ENCODE measurements at places on chromosomes 5 and 9. TPM values are rescaled to one million over a fixed set of nuclear protein-coding genes. Genes with fewer than 3 reads are reported as not detected.

DNA sequence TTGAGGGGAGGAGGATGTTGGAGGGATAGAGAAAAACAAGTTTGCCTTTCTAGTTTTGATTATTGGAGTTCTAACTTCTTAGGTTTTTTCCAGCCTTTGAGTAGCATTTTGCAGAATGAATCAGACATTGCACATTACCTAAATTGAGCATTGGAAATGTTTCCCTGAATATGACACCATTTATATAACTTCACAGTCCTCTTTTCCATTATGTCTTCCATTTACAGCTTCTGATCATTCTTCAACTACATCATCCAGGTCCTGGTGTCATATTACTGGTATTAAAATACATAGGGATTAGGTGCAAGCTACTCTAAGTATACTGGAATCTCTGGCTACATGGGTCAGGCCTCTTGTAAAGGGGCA lies 286.1 kb downstream of the ARHGAP26 start:
- no peak for DNase-seq

DNA sequence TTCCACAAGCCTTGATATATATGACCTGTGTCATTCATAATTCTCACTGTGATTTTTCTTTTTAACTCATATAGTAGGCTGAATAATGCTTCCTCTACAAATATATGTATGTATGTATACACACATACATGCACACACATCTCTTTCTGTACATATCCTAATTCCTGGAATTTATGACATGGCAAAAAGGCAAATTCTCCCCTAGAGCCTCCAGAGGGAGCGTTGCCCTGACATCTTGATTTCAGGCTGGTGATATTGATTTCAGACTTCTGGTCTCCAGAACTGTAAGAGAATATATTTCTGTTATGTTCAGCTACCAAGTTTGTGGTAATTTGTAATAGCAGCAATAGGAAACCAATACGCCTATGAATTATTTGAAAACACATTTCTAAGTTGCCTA lies 166.6 kb upstream of the GAS1 start:
- no peak for DNase-seq

GRCh38 chr5:61405511-61406295 lies 73.6 kb downstream of the ZSWIM6 start:
- no peak for DNase-seq

DNA sequence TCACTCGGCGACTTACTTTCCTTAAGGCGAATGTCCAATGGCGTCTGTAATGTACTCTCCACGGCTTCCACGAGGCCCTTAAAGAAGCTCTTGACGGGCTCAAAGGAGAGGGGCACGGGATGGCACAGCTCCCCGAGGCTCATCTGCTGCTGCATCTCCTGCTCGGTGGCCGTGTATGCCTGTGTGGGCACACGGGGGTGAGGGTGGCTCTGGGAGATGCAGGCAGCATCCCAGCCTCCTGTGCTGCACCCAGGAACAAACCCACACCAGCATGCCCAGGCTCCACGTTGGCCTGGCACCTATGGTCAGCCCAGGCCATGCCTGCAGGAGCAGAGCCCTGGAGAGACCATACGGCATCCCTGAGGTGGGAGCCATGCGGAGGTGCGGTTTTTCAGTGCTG lies 24.2 kb downstream of the TRIM14 start:
- peak; percentile 3 for DNase-seq

GRCh38 chr9:107248714-107249113 lies 34.4 kb upstream of the RAD23B start:
- DNase-seq = no peak

Gene CCNO
- 4.4 TPM for total RNA-seq

Gene PAPPA
- 1.7 TPM for total RNA-seq

- DNase-seq = no peak
These were observed 46.7 kb upstream of the CER1 start for GRCh38 chr9:14769230-14769571.

DNA sequence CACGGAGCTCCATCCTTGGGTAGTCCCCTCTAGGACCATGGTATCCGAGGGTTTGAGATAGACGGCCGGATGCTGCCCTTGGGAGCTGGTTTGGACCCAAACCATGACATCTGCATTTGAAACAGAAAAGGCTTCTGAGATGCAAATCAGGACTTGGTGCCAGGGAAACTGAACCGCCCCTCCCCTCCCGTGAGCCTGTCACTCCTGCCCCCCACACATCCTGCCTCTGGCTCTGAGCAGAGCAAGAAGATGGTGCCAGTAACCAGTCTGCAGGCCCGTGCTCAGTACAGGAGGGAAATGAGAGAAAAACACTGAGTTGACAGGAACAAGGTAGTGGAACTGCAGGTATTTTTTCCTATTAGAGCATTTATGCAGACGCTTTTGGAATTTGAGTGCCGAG lies 18.6 kb downstream of the ARPC5L start:
- no peak for DNase-seq

GRCh38 chr5:30030101-30030500 lies 1163.4 kb upstream of the CDH6 start:
- DNase-seq = no peak

DNA sequence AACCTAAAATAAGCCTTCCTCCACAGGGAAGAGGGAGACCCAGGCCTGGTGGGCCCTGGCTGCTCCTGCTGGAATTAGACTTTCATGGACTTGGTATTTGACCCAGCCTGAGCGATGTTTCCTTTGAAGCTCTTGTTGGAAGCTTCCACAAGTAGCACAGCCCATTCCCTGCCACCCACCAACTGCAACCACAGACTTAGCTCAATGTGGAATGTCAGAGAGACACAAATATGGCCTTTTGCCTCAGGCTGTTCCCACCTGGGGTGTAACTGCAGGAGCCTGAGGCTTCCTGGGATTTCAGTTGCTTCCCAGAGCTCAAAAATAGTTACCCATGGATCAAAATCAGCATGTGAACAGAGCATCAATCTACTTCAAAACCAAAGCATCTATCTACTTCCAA lies 70.3 kb upstream of the LHFPL2 start:
- no peak for DNase-seq

GRCh38 chr5:170006021-170006420 lies 25.7 kb upstream of the INSYN2B start:
- no peak for DNase-seq

Gene ADAM19
- total RNA-seq = 11.9 TPM

GRCh38 chr9:91289244-91289643 lies 72.5 kb downstream of the AUH start:
- no peak for DNase-seq

Gene PLEKHG4B
- total RNA-seq = not detected

DNA sequence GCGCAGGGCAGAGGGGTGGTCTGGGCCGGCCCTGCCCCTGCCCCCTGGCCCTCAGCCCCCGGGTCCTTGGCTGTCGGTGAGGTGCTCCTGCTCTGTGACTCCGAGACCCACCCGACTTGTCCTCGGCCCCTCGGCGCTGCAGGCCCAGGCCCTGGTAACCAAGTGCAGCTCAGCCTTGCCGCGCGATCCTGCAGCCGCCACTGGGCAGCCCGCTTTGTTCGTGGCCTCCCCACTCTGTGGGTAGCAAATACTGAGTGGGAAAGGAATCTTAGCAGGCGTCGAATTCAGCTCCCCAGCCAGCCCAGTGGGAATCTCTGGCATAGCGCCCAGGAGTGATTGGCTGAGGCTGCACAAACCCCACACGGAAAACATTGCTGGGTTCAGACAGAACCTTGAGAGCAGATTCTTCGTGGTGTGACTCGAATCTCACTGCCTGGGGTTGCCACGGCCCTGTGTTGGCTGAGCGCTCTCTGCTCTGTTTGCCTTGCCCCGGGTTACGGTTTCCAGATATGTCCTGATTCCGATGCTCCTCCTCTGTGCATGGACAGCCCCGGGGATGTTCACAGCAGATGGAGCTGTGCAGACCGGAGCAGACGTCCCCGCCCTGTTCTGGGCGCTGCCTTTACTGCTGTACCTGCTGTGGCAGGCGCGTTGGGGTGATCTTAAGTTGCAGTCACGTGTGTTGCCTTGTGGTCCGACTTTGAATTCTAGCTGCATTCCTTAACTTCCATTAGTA lies 13.4 kb upstream of the EXOC3 start:
- peak; percentile 44 for DNase-seq

GRCh38 chr9:21481470-21482056 lies 550 bp downstream of the IFNE start:
- no peak for DNase-seq

Gene NR2F1
- 3.5 TPM for total RNA-seq

- DNase-seq = peak; percentile 88
These were observed 21.1 kb upstream of the TERT start for GRCh38 chr5:1315709-1316587.

DNA sequence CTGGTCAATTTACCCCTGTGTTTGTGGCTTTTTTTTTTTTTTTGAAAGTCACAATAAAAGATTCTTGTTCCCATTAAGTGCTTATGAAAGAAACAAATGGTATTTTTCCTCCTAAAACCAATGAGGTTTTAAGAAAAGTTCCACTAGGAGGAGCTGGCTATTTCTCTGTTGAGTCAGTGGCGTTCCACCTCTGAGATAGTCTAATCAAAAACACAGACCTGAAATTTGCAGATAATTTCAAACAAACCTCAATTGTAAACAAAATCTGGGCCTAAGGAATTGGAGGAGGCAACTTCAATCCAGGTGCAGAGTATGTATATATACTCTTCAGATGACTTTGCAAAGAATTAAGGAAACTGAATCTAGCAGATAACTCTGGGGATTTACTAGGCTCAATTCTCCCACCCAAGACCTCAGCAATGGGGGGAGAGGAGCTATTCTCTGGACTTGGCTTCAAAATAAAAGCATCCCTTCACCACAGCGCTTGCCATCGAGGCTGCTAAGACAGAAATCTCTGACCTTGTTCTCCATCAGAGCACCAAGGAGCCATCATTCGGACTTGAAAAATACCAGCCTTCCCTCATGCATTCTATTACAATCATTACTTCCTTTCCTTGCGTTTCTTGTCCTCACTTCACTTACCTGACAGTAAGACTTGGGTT lies 52.4 kb downstream of the FANCC start:
- no peak for DNase-seq

Gene MVB12B
- total RNA-seq = 19.5 TPM

DNA sequence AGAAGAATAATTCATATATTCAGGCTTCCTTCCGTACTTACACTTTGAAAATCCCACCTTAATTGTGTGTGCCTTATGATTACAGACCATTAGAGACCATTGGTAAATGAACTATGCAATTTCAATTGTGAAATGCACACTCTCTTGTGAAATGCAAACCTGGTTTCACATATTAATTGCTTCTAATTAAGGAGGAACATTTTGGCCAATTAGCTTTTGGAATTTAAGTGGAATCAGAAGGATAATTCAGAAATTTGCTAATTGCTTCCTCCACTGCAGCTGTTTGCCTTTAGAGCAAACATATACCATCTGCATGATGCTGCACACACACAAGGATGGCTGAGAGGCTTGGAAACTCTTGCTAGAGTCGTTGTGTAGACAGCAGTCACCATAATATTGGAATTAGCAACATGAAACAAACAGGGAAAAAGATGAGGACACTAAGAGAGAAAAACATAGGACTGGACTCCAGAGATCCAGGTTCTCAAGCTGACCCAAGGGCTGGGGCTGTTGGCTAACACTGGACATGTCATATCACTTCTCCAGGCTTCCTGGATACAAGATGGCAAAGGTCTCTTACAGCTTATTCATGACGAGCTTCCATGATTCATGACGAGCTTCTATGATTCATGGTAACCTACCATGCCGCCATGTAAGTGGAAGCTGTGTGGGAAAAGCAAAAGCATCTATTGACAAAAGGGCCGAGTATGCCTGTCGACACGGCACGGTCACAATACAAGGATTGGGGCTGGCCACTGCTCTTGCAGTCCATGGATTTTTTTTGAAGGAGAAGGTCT lies 78.0 kb downstream of the PTCH1 start:
- no peak for DNase-seq

DNA sequence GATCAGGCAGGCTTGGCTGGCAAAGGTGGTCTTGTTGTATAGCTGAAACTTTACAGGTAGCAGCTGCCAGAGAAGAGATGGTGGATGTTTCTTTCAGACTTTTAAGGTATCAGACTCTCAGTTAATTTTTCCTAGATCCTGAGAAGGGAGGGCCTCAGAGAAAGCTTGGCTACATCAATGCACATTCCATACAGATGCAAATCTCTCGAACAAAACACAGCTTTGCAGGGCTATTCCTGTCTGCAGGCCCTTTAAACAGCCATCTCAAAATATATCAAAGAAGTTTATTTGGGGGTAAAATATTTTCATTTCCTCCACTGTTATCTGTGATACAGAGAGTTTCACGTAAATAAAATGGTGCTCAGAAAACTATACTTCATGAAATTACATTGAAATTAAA lies 1584.4 kb downstream of the EFNA5 start:
- DNase-seq = no peak

DNA sequence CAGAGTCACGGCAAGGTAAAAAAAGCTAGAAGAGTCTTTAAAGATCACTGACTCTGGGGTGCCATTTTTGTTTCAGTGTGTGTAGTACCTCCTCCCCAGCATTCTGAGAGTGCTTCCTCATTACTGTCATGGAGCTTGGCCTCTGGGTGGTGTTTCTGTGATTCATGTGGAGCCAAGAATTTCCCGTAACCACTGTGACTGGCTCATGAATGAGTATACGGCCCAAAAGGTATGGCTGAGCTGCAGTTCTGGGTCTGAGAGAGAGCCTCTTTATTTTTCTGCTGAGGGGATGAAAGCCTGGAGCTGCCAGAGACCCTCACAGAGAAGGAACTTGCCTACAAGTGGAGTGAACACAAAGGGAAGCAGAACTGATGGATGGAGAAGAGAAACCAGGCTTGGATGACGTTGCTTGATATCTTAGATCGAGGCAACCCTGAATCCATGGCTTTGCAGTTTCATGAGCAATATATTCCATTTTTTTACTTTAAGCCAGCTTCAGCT lies 85.6 kb downstream of the PTTG1 start:
- DNase-seq = no peak

GRCh38 chr5:178067755-178068154 lies 45.6 kb upstream of the N4BP3 start:
- no peak for DNase-seq

GRCh38 chr9:125466411-125466810 lies 204.8 kb downstream of the GAPVD1 start:
- DNase-seq = no peak

- no peak for DNase-seq
These were observed 102.4 kb downstream of the NDFIP1 start for GRCh38 chr5:142210864-142211412.

DNA sequence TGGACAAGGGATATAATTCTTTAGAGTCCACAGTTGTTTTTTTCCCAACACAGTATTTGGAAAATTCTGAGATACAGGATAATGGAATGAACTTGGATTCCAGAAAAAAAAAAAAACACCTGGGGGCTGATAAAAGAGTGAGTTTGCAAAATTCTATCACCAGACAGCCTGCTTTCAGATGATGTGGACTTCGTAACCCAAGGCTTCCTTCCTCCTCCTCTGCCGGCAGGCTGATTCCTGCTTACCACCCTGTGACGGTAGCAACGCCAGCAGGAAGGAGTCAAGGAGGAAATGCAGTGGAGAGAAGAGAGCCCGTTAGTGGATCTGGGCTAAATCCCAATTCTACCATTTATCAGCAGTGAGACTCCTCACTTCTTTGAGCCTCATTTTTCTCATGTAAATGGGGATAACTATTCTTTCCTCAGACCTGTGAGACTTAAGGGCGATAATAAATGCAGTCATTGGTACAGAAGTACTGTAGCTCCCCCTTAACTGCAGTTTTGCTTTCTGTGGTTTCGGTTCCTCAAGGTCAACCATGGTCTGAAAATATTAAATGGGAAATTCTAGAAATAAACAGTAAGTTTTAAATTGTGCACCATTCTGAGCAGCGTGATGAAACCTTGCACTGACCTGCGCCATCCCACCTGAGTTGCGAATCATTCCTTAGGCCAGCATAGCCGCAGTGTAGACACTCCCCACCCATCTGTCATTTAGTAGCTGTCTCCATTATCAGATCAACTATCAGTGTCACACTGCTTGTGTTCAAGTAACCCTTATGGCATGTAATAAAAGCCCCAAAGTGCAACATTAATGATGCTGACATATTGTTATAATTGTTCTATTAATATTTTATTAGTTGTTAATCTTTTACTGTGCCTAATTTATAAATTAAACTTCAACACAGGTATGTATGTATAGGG lies 71.4 kb downstream of the DCP2 start:
- DNase-seq = no peak
